ENCODE measurements at places on chromosomes 13 and 19. TPM values are rescaled to one million over a fixed set of nuclear protein-coding genes. Genes with fewer than 3 reads are reported as not detected.

GRCh38 chr13:87358319-87358718 is 312.9 kb upstream of the SLITRK5 start:
- H3K36me3 ChIP-seq, result no peaks in the 10 kb centered on the region
- no peaks in the 10 kb centered on the region for H3K27me3 ChIP-seq
- DNase-seq, result no peak
- no peaks in the 10 kb centered on the region for H3K4me1 ChIP-seq
- no peak overlapping the region for H3K4me3 ChIP-seq
- H3K27ac ChIP-seq, result no peak overlapping the region

GRCh38 chr13:30796132-30796572 is 60.8 kb downstream of the ALOX5AP start:
- DNase-seq, result peak; percentile 36
- no peak overlapping the region for H3K27ac ChIP-seq
- H3K4me1 ChIP-seq, result peaks cover 26% of the 10 kb centered on the region
- no peaks in the 10 kb centered on the region for H3K27me3 ChIP-seq

RDH8 gene
- total RNA-seq, result not detected

SMIM44 gene
- not detected for total RNA-seq

DNA sequence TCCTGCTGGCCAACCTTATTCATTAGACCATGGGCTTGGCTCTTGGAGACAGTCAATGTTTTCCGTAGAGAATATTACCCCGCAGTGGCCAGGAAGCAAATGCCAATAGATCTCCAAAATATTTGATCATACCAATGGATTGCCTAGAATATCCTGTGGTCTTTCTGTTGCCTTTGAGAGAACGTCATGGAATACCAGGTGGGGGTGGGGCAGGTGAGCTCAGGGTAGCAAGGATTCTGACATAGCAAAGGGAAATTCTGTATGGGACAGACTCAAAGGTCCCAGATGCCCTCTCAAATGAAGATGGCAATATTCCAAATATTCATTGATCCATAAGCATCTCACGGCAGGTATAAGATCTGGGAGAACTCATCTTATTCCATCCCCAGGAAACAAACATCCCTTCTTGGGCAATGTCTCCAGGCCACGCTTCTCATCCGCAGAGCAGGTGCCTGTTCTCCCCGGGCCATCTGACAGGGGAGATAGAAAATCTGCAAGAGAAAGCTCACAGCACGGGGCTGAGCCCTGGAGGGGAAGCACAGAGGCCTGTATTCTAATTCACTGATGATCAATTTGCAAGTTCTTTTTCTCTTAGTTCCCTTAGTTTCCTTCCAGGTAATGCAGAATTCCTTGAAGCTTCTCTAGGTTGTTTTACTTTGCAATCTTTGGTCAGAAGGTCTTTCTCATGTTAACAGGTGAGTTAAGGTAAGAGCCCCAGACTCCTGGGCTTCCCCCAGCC is 69.6 kb upstream of the TSHZ3 start:
- H3K27ac ChIP-seq, result no peak overlapping the region
- no peaks in the 10 kb centered on the region for H3K36me3 ChIP-seq
- no peaks in the 10 kb centered on the region for H3K4me1 ChIP-seq
- H3K27me3 ChIP-seq, result no peaks in the 10 kb centered on the region

DNA sequence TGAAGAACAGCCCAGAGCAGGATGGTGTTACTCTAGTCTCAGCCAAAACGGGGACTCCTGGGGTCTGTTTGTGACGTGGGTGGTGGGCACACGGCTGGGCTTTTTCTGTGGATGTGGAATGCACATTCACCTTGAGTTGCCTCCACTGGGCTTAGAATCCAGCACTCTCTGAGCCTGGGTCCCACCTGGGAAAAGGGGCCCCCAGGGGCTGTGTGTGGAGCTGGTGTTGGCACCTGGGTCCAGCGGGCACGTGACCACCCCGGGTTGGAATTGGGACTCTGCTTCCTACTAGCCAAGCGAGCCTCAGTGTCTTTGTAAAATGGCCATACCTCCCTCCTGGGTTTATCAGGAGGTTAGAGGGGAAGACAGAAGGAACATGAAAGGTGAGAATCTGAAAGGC is 29.2 kb upstream of the F2RL3 start:
- DNase-seq, result no peak
- H3K27me3 ChIP-seq, result no peaks in the 10 kb centered on the region
- H3K36me3 ChIP-seq, result peaks cover 18% of the 10 kb centered on the region
- H3K4me1 ChIP-seq, result no peaks in the 10 kb centered on the region

MCOLN1 gene
- 14.1 TPM for total RNA-seq

DNA sequence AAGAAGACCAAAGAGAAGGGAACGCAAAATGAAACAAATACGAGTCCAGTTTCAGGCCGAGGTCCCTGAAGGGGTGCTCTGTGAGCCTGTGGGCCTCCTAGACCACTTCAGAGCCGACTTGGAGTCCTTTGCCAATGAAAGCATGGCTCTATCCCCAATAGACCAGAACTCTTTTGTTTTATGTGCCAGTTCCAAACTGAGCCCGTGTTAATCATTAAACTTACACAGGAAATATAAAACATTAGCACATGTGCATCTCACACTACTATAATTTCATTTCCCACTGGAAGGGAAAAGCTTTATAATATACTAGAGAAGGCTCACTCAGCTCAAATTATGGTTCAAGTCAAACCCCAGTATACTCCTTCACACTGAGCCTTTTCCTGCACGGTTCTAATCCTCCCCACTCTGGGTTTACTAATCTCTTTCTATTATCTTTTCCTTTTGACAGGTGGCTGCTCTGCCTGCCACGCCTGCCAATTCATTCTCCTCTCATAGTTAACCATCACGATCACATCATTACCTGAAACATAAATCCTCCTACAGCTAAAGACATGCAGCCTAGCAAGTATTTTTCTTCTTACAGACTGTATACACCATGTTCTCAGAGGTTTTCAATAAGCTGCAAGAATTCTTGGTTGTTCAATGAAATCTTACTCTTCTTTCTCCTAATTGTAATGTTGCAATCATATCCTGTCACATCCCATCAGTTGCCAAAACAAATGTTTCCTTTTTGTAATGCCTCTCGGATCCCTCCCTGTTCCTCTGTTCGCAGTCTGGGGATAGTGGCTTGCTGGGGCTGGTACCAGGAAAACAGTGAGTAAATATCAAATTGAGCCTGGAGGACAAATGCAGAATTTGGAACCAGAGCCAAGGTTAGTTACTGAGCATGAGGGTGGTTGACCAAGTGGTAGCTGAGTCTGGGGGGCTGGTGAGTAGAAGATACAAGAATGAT is 18.8 kb upstream of the WASF3 start:
- H3K4me3 ChIP-seq, result no peak overlapping the region
- no peaks in the 10 kb centered on the region for H3K36me3 ChIP-seq
- no peaks in the 10 kb centered on the region for H3K27me3 ChIP-seq

GRCh38 chr13:80363890-80364503 is 23.1 kb upstream of the SPRY2 start:
- no peaks in the 10 kb centered on the region for H3K36me3 ChIP-seq
- no peak overlapping the region for H3K27ac ChIP-seq
- no peaks in the 10 kb centered on the region for H3K27me3 ChIP-seq
- no peak for DNase-seq

GRCh38 chr13:52882785-52883184 is 34.3 kb upstream of the PCDH8 start:
- no peaks in the 10 kb centered on the region for H3K27me3 ChIP-seq
- no peaks in the 10 kb centered on the region for H3K36me3 ChIP-seq
- H3K27ac ChIP-seq, result no peak overlapping the region
- no peak overlapping the region for H3K4me3 ChIP-seq
- no peak for DNase-seq

GRCh38 chr13:43274881-43275280 is 251.5 kb downstream of the DNAJC15 start:
- no peaks in the 10 kb centered on the region for H3K36me3 ChIP-seq
- H3K27ac ChIP-seq, result no peak overlapping the region
- no peak for DNase-seq
- H3K4me3 ChIP-seq, result no peak overlapping the region

- no peaks in the 10 kb centered on the region for H3K27me3 ChIP-seq
- H3K36me3 ChIP-seq, result no peaks in the 10 kb centered on the region
- DNase-seq, result no peak
- no peak overlapping the region for H3K4me3 ChIP-seq
- no peaks in the 10 kb centered on the region for H3K4me1 ChIP-seq
These were observed 263.6 kb upstream of the GPC6 start for GRCh38 chr13:92963029-92963428.

GRCh38 chr19:23062921-23063320 is 53.9 kb upstream of the ZNF730 start:
- H3K27ac ChIP-seq, result no peak overlapping the region
- H3K4me3 ChIP-seq, result no peak overlapping the region
- H3K4me1 ChIP-seq, result no peaks in the 10 kb centered on the region
- H3K27me3 ChIP-seq, result no peaks in the 10 kb centered on the region
- DNase-seq, result no peak

- H3K27ac ChIP-seq, result no peak overlapping the region
- no peaks in the 10 kb centered on the region for H3K27me3 ChIP-seq
- H3K4me1 ChIP-seq, result peaks cover 14% of the 10 kb centered on the region
- no peaks in the 10 kb centered on the region for H3K36me3 ChIP-seq
These were observed 35.4 kb downstream of the ARHGAP35 start for GRCh38 chr19:46896076-46896794.

- no peaks in the 10 kb centered on the region for H3K36me3 ChIP-seq
- no peaks in the 10 kb centered on the region for H3K27me3 ChIP-seq
- no peak overlapping the region for H3K27ac ChIP-seq
- H3K4me3 ChIP-seq, result no peak overlapping the region
- no peaks in the 10 kb centered on the region for H3K4me1 ChIP-seq
These were observed 409.9 kb downstream of the MZT1 start for GRCh38 chr13:72317346-72318109.

DNA sequence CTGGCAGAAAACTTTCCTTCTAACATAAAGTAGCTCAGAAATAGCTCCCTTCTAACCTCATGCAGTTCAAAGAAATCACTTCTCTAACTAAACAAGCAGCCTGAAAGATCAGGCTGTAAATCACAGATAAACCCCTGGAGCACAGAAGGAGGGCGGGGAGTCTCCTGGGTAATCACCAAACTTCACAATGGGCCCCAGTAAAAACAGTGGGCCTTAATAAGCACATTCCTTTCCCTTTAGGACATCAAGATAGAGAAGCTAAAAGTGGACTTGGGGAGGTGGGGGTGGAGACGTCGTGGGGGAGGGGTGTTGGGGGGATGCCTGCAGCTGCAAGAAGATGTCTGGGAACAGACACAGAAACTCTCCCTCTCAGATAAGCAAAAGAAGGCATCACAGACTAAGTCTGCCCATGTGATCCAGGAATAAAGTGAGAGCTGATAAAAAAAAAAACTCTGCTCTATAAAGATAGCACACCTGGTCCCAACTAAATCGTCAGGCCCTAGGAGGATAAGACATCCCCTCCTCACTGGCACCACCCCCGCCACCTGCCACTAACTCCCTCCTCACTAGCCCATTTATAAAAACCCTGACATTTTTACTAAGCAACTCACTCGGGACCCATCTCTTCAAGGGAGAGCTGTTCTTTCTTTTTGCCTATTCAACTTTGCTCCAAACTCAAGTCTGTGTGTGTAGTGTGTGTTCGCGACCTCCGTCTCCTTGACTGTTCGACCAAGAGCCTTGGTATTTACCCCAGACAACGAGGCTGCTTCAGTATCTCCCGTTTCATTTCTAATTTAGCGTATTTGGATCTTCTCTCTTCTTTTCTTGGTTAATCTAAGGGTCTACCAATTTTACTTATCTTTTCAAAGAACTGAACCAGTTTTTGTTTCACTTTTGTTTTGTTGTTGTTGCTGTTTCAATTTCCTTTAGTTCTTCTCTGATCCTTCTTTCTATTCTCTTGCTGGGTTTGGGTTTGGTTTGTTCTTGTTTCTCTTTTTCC is 31.7 kb downstream of the DNAJC15 start:
- DNase-seq, result peak; percentile 52
- peaks cover 51% of the 10 kb centered on the region for H3K4me1 ChIP-seq
- no peaks in the 10 kb centered on the region for H3K27me3 ChIP-seq
- H3K27ac ChIP-seq, result peak overlapping the region; percentile 85
- peak overlapping the region; percentile 78 for H3K4me3 ChIP-seq
- no peaks in the 10 kb centered on the region for H3K36me3 ChIP-seq

All from CD4-positive, alpha-beta memory T cell (primary cell).